Stimulated activated naive B cell treated with anti-CD40 and anti-IgM and Interleukin-4, amounts not matched to agents 10 μg/mL and 1 μg/mL and 100 μg/mL, for 72 hours (primary cell): ENCODE measurements at places on chromosomes 13 and 19.

DNA sequence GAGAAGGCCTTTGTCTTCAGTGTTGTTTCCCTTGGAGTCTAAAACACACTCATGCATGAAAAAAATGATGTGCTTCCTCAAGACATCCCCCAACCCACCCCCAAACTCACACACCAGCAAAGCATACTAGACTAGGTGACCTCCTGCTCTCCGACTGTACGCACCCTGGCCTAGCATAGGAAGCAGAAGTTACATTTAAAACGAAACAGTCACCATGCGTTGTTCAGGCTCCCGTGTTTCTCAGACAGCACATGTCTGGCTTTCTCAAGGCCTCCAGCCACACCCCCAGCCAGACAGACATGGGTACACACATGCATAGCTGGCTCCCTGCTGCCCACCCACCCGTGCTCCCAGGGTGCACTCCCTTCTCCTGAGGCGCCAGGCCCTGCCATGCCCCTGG, 28.7 kb upstream of the C1QTNF9 start:
- no peak for DNase-seq

DNA sequence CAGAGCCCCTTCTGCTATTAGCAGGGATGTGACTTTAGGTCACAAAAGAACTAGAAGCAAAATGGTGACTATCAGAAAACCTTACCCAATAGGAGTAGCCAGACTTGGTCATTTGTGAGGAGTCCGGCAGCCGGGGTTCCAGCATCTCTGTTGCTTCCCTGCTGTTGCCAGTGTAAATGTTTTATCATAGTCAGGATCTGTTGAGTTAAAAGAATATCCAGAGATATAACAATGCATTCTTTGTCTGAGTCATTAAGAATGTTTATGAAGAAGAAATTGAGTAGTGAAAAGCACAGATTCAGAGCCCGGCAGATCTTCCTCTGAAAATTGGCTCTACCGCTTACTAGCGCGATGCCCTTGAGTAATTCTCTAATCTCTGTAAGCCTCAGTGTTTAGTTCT, 84.2 kb downstream of the COL4A2 start:
- no peak for DNase-seq

DNA sequence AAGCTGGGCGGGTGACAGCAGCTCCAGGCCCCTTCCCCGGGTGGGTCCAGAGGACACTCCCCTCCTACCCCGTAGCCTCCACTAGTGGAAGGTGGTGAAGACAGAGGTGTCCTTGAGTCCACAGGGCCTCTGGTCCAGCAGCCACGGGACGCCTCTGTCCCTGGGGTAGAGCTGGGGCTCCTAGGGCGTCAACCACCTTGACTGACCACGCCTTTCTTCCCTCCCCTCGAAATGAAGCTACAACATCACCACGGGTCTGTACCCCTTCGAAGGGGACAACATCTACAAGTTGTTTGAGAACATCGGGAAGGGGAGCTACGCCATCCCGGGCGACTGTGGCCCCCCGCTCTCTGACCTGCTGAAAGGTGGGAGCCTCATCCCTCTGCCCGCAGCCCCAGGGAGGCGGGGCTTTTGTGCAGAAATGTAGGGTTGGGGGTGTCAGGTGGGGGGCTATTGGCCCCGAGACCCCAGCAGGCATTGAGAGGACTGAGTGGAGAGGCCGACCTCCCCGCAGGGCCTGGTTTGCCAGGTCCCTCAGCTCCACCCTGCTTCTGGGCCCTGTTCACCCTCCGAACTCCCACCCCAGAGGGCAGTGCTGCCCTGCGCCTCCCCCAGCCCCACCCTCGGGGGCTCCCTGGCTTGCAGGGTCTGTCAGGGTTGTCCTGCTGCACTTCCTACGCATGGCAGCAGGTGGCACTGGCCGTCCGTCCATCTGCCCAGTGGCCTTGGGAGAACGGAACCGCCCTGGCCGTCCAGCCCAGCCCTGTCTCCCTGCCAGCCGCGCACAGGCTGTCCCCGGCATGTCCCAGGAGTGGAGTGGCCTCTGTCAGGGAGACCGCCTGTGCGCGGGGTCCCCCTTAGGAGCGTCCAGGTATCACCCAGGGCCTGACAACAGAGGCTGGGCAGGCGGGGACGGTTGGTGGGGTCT, 15.7 kb downstream of the STK11 start:
- DNase-seq, result no peak

DNA sequence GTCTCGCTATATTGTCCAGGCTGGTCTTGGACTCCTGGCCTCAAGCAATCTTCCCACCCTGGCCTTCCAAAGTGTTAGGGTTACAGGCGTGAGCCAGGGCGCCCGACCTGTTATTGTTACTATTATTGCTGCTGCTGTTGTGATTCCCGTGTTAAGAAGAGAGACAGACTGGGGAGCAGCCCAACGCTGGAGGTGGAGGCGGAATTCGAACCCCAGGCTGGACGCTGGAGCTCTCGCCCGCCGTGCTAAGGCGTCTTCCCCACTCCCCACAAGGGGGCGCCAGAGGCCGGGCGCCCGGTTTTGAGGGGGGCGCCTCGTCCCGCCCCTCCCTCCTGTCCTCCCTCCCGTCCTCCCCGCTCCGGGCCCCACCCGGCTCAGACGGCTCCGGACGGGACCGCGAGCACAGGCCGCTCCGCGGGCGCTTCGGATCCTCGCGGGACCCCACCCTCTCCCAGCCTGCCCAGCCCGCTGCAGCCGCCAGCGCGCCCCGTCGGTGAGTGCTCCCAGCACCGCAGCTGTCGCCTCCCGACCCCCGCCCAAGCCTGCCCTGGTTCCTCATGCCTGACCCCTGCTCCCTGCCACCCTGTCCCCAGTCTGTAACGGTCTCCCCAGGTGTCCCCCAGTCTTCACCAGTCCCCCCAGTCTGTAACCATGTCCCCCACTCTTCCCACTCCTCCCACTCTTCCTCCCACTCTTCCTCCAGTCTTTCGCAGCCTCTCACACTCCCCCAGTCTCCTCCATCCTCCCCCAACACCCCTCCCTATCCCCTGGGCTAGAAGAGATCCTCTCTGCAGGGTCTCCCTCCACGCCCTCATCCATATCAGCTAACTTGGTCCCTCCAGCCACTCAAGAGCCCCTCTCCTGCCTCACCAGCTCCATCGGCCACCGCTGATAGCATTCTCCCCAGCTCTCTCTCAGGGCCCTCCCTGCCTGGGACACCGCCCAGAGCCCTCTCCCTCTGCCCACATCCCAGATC, at the start of gene EHD2:
EHD2 (plus strand) TSS at position 377 of the 976 bp plus-strand sequence. CDS start 3,191 bp downstream, outside the sequence.
- DNase-seq, result no peak

- DNase-seq, result no peak
Observed at GRCh38 chr19:1189419-1189818, 15.4 kb upstream of the SBNO2 start.
